ENCODE measurements at places on chromosomes 7 and 10. TPM values are rescaled to one million over a fixed set of nuclear protein-coding genes. Genes with fewer than 3 reads are reported as not detected.

- no peak for DNase-seq
Measured at GRCh38 chr10:120019568-120019967, 127.0 kb downstream of the SEC23IP start.

DNA sequence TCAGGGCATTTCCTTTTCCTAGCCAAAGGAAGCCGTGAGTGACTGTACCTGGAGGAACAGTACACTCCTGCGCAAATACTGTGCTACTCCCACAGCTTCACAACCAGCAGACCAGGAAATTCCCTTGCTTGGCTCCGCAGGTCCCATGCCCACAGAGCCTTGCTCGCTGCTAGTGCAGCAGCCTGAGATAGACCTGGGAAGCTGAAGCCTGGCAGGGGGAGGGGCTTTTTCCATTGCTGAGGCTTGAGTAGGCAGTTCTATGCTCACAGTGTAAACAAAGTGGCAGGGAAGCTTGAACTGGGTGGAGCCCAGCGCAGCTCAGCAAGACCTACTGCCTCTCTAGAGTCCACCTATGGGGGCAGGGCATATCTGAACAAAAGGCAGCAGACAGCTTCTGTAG is 291.2 kb downstream of the HGF start:
- no peak for DNase-seq

DNA sequence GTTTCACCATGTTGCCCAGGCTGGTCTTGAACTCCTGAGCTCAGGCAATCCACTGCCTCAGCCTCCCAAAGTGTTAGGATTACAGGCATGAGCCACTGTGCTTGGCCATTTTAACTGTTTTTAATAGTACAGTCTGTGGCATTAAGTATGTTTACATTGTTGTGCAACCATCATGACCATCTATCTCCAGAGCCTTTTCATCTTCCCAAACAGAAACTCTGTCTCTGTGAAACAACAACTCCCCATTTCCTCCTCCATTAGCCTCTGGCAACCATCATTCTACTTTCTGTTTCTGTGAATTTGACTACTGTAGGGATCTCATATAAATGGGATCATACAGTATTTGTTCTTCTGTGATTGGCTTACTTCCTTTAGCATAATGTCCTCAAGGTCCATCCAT is 48.3 kb upstream of the SEPHS1 start:
- DNase-seq, result no peak

- DNase-seq, result peak; percentile 89
Measured at GRCh38 chr10:58044072-58044471, 223.6 kb downstream of the IPMK start.

DNA sequence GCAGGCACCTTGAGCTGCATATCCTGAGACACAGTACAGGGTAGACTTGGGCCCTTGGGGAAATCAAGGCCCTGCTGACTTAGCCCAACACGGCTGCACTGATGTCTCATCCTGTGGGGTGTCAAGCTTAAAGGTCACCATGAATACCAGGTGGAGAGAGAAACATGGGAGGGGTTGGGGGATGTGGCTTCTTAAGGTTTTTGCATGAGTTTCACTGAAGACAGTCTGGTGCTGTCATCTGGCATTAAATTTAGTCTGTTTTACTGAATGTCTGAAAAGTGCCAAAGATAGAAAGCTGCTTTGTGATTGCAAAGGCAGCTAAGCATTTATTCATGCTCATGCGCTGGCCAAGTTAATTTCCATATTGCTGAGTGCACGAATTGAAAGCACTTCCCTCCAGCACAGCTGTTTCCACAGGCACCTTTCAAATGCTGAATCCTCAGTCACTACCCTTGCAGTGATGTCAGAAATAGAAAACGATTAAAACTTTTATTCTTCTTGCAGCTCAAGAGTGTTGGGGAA is 102.1 kb downstream of the OSBPL3 start:
- DNase-seq, result no peak

DNA sequence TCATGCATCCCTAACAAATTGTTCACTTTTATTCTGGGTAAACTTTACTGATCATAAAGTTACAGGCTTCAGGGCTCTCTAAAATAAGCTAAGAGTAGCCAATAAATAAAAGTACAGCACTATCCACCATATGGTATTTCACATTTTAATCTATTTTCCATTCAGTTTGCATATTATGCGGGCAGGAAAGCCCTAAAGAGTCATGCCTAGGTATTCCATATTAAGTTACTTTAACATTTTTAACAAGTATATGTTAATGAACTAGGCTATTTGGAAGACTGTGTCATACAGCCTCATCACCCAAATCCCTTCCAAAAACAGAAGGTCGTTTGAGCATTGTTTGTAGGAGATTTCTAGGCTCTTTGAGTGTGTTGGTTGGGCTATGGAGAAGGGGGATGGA is 106.3 kb downstream of the CPED1 start:
- DNase-seq, result no peak

DNA sequence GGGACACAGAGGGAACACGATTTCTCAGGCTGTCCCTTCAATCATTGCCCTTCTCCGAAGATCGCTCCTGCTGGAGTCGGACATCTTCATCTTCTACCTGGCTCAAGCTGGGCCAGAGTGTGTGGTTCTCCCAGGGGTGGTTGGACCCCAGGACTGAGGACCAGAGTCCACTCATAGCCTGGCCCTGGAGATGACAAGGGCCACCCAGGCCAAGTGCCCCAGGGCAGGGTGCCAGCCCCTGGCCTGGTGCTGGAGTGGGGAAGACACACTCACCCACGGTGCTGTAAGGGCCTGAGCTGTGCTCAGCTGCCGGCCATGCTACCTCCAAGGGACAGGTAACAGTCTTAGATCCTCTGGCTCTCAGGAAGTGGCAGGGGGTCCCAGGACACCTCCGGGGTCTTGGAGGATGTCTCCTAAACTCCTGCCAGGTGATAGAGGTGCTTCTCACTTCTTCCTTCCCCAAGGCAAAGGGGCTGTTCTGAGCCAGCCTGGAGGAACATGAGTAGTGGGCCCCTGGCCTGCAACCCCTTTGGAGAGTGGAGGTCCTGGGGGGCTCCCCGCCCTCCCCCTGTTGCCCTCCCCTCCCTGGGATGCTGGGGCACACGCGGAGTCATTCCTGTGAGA is 23.3 kb downstream of the TBATA start:
- no peak for DNase-seq

- no peak for DNase-seq
Measured at GRCh38 chr7:51261117-51261835, 55.3 kb downstream of the COBL start.

- DNase-seq, result no peak
Measured at GRCh38 chr7:21099432-21099831, 312.7 kb upstream of the SP8 start.

GRCh38 chr10:93437086-93437945 is 44.8 kb downstream of the MYOF start:
- peak; percentile 72 for DNase-seq

GRCh38 chr10:86284355-86285105 is 82.1 kb downstream of the GRID1 start:
- DNase-seq, result no peak

GRCh38 chr10:119701861-119702260 is 24.0 kb upstream of the INPP5F start:
- no peak for DNase-seq

GRCh38 chr7:96118449-96119001 is 203.4 kb downstream of the SLC25A13 start:
- no peak for DNase-seq

GRCh38 chr10:13949844-13950542 is 363.2 kb downstream of the PRPF18 start:
- DNase-seq, result peak; percentile 81

GRCh38 chr7:12719981-12720865 is 32.8 kb downstream of the ARL4A start:
- DNase-seq, result no peak

- DNase-seq, result no peak
Measured at GRCh38 chr10:62736168-62736546, 68.4 kb upstream of the ADO start.

DNA sequence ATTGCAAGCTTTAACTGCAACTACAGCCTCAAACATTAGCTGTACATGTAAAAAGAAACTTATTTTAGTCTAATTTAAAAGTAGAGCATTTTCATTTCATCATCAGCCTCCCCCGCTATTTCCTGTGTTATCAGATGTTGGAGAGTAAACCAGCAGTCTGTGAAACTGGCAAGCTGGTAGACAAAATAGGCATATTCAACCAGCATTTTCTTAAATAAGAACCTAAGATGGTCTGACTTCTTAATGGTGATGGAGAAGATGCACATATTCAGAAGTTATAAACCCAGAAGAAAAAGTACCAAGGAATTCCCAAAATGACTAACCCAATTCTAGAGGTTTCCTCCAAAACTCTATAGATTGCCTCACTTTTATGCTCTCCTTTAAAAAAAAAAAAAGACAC is 24.9 kb downstream of the PIK3AP1 start:
- no peak for DNase-seq

GRCh38 chr7:133650069-133650468 is 397.2 kb downstream of the EXOC4 start:
- DNase-seq, result no peak

The MSMB gene
- total RNA-seq, result not detected

The IGF2BP3 gene
- 2.7 TPM for total RNA-seq

The HSPA14 gene
- total RNA-seq, result 11.9 TPM

The EBLN1 gene
- not detected for total RNA-seq

The NUTM2E gene
- total RNA-seq, result not detected

The JCAD gene
- total RNA-seq, result 47.0 TPM

The ZNF425 gene
- total RNA-seq, result 4.7 TPM
